ENCODE measurements at places on chromosomes 1 and 21.

DNA sequence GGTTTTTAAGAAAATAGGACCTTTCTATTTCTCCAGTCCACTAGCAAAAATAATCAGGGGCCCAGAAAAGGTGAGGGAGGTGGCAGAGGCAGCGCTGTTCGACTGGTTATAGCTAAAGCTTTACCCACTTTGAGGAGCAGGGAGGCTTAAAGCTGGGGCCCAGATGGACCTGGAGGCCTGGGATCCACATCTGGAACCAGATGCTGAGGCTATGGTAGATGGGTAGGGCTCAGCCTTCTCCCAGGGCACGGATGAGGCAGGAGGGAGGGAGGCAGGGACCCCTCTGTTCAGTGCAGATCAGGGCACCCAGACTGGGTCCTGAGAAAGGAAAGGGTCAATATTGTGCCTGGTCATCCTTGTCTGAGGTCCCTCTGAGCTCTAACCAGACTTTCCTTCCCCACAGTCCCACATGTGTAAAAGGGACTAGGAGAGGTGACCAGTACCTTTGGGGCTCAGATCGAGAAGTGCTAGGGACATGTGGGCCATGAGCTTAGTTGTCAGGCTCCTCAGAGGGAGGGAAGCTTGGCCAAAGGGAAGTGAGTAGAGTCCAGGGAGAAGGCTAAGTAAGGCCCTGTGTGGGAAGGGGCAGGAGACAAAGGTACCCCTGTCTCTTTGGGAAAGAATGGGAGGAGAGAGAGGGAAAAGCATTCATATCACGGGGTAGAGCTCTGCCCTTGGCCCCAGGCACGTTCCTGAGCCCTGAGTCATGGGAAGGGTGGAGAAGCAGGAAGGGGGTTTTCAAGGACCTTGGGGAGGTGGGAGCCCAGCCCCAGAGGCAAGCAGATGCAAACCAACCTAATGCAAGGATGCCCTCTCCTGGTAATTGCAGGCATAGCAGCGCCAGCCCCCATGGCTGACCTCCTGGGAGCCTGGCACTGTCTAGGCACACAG is 15.4 kb downstream of the LMNA start:
- peak; percentile 80 for DNase-seq

GRCh38 chr1:40546957-40547356 is 15.5 kb downstream of the ZNF684 start:
- no peak for DNase-seq

DNA sequence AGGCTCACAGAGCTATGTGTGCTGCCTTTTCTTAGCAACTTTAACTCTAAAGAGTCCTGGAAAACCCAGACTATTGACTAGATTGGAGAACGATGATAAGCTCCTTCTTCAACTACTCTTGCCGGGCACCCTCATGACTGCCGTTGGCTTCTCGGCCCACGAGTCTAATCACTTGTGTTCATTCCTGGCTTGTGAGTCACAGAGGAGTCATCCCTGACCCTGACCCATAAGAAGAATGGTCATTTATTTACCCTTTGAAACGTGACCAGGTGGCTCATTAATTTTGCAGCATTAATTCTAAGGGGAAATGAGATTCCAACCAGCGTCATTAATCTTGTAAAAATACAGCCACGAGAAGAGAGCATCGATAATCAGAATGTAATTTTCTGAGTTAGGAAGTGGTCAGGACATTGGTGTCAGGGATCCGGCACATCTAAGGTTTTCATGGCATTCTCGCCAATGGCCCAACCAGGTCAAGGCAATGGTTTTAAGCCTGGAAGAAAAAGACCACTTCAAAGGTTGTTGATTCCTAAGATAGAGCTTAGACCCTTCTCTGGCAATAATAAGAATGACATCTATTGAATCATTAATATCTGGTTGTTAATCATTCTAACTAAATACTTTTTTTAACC is 183.6 kb upstream of the RUNX1 start:
- DNase-seq = no peak

GRCh38 chr21:42807938-42808613 is 71.3 kb downstream of the WDR4 start:
- DNase-seq = no peak

DNA sequence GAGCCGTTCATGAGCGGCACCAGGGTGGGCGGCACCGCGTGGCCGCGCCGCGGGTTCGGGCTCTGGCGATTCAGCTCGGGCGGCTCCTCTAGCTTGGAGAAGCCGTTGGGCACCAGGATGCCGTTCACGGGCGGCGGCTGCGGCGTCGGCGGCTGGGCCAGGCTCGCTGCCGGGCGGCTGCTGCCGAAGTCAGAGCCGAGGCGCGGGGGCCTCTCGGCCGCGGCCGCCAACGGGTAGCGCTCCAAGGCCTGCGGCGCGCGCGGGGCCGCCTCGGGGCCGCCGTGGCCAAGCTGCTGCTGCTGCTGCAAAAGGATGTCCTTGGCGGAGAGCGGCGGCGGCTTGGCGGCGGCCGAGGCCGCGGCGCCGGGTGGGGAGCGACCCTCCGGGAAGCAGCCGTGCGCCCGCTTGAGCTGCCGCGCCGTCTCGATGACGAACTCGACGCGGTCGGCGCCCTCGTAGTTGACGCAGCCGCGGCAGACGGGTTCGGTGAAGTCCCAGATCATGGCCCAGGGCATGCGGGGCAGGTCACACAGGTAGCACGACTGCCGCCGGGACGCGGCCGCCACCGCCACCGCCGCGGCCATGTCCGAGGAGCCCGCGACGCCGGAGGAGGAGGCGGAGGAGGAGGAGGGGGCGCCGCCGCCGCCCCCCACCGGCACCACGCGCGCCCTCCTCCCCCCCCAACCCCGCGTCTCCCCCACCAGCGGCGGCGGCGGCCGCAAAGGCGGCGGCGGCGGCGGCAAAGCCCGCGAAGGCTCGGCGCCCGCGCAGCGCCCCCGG is 877 bp downstream of the IRF2BP2 start:
- DNase-seq = peak; percentile 64

GRCh38 chr1:12477936-12478611 is 139.9 kb downstream of the DHRS3 start:
- no peak for DNase-seq

- no peak for DNase-seq
These were observed 36.7 kb upstream of the WASF2 start for GRCh38 chr1:27526569-27527222.

GRCh38 chr1:235976490-235976889 is 88.4 kb downstream of the NID1 start:
- DNase-seq = no peak

DNA sequence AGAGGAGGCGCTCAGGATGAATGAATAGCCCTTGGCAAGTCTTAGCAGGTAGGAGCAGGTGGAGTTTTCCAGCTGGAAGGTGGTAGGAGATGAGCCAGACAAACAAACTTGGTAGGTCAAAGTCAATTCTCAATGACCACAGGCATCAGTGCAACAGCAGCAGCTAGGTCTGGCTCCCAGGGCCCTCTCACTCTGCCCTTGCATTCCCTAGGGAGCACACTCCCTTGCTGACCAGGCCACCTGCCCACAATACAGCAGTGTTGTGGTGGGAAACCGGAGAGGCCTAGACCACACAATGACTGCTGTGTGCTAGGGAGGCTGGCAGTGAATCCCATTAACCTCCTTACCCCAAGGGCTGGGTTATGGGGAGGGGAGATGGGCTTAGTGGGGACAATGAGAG is 13.0 kb upstream of the PAQR6 start:
- DNase-seq = no peak

GRCh38 chr1:85463731-85464496 is 1.0 kb downstream of the DDAH1 start:
- no peak for DNase-seq

GRCh38 chr1:160541622-160542302 is 18.7 kb upstream of the SLAMF6 start:
- no peak for DNase-seq

GRCh38 chr1:69139007-69139406 is 428.7 kb upstream of the LRRC7 start:
- DNase-seq = no peak

DNA sequence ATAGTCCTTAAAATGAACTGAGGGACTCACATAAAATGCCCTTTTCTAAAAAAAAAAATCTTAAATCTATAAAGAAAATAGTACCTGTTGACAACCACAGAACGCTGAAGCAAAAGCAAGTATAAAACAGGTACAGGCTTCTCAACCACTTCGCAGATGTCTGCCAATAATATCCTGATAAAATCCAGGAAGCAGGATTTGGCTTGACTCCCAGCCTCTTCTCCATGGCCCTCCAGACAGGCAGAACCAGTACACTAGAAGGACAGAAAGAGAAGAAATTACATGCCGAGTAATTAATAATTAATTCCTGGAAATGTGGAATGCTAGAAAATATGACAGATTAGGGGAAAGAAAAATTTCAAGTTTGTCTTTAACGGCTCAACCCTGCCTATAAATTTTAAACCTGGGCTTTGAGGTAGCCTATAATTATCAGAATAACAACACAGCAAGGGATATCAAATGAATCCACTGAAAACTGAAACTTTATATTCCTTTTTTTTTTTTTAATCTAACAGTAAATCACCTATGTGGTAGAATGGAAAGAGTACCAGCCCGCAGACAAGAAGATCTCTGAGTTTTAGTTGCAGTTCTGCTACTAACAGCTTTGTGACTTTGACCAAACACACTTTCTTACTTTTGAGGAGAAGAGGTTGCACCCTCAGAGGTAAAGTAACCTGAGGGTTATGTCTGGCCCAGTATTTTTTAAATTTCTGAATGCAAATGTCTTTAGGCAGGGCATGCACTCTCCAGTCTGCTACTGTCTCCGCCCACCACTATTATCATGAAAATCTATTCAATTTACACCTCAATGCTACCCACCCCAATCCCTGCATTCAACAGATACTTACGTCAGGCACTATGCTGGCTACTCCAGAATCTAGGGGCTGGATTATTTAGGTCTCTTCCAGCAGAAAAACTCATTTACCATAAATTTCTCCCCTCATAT is 2.7 kb downstream of the KIAA0319L start:
- no peak for DNase-seq

DNA sequence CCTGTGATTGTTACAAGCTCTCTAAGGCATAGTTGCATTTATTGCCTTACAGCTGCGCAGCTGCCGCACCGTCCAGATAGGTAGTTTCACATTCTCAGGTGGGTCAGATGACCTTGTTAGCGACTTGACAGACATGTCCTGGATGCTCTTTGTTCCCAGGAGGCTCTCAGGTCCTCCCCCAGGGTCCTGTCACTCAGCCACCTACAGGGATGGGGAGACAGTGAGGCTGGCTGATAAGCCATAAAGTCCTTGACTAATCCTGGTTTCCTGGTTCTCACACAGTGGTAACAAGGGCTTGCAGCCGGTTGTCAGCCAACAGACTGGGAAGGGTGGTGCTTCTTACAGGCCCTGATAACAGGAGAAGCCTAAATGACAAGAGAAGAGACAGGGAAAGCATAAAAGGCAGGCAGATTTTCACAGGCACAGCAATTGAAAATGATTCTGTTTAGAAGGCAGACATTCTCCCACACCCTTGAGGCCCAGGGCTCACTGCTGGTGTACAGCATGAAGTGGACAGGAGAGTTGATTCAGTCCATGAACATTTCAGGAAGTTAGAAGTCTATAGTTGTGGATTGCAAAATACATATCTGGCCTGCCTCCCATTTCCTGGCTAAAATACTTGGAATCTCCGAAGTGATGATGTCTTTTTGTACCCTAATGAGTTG is 2.9 kb downstream of the ARF1 start:
- DNase-seq = no peak

- no peak for DNase-seq
These were observed 642.9 kb downstream of the AJAP1 start for GRCh38 chr1:5297180-5297885.

GRCh38 chr1:223228931-223229528 is 86.0 kb upstream of the TLR5 start:
- DNase-seq = no peak

- DNase-seq = no peak
These were observed 6.4 kb upstream of the GBP5 start for GRCh38 chr1:89279011-89279466.

- DNase-seq = no peak
These were observed 30.2 kb upstream of the GLIS1 start for GRCh38 chr1:53769184-53769583.

DNA sequence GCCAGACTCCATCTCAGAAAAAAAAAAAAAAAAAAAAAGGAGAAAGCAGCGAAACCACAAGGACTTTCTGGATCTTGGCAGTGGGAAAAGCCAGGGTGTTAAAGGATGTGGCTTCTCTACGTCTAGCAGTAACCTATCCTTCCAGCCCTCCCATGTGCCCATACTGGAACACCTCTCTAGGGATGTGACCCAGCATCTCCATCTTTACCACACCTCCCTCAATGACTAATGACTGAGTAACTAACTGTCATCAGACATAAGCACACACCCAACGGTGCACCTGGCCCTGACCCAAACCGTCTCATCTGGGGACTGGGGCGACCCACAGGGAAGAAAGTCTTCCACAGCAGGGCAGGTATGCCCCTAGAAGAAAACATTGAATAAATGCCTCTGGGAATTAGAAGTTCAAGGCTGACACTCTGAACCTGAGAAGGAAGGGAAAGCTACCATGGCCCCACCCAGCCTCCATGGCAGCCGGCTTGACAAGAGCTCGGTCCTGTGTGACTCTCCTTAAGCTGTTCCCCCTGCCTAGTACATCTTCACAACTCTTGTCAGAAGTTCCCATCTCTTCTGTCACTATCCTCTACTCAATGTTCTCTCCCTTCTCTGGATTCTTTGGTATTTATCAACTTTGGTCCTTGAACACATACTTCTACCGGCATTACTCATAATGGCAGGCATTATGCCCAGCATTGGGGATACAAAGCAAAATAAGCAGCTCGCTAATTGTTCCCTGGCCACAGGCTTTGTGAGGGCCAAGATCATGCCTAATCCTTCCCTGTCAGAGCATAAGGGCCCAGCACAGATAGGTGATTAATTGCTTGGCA is 14.8 kb upstream of the PAQR6 start:
- no peak for DNase-seq

DNA sequence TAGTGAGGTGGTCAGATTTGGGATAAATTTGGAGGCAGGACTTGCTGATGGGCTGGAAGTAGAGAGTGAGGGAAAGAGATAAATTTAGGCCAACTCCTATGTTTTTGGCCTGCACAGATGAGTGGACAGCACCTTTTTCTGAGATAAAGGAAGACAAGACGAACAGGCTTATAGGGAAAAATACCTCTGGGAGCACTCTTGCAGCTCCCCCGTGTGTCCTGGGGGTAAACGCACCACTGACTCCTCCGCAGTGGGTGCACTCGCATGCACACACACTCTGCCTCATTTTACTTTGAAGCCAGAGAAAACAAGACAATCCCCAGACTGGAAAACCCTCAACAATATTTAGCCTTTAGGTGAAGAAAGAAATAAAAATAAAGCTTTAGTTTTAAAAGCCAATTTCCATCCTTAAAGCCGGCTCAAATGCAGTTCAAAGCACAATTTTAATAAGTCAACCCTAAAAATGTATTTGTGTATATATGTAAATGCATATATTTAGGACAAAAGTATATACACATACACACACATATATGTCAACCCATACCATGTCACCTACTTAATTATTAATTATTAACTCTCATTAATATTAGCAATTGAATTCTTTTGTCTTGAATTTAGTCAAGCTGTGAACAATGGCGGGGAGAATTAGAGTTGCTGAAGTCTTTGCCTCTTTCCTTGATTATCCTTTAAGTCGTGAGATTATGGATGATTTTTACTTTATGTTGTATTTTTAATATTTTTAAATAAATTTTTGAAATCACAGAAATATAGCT is 341.8 kb downstream of the ZNF326 start:
- DNase-seq = no peak

GRCh38 chr1:34376531-34376930 is 199.8 kb downstream of the C1orf94 start:
- DNase-seq = no peak

Measured in stimulated activated CD4-positive, alpha-beta T cell treated with anti-CD3 and anti-CD28 coated beads, Interleukin-12 subunit alpha, Interleukin-12 subunit beta, amount 100 ng/mL, for 4 hours (primary cell).